ENCODE measurements at places on chromosomes 16 and 17.

DNA sequence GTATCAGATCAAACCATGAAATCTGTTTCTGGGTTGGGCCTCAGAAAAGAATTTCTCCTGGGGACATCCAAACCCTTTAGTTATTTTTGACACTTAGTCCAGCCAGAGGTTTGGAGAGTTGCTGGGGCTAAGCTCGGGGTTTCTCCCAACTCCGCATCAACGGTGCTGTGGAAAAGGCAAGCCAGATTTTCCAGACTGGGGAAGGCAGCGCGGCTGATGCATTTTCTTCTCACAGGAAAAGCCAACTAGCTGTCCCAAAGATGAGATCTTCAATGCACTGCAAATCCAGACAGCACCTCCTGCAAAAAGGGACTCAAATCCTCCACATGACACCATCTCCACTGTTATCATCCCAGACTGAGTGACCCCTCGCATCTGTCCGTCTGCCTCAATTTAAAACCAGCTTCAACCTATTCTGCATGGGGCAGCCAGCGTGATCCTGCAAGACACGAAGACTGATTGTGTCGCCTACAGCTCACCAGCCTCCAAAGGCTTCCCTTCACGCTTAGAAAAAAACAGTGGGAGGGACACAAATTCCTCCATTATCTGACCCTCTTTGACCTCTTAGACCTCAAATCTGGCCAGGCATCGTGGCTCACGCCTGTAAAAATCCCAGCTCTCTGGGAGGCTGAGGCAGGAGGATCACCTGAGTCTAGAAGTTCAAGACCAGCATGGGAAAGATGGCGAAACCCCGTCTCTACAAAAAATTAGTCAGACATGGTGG, 62.0 kb downstream of the GAS7 start:
- DNase-seq, result no peak

GRCh38 chr17:40496170-40496569, 5.3 kb downstream of the TNS4 start:
- DNase-seq, result no peak

GRCh38 chr17:82823004-82823403, 16.8 kb downstream of the ZNF750 start:
- no peak for DNase-seq

- peak; percentile 41 for DNase-seq
Observed at GRCh38 chr16:12350945-12351344, 374.4 kb downstream of the SNX29 start.

DNA sequence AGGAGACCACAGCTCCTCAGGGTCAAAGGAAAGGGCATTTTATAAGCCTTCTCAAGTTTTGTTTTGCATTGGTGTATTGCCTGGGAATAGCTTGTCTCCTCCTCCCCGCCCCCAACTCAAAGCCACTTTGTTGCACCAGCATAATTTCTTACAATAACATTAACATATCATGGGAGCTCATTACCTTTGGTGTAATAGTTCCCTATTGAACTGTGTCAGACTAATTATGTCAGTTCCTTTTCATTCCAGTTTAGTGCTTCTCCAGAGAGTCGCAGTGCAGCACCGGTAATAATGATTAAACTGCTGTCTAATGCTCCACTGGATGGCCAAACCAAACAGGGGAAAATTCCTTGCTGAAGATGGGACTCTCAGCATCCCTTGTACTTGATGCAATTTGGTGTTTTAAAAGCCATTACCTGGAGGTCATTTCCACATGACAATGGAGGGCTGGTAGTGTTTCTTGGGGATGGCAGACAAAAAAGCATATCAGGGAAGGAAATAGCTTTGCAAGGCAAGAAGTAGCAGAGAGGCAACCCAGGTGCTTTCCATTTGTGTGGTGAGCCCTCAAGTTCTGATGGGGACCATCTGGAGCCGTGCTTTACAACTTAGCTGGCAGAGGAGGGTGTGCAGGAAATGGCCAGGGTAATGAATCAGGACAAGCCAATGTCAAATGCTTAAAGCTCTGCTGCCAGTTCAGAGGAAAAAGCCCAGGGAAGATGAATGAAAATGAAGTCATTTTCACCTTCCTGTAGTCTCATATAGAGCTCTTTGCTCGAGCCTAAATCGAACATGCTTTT, 91.5 kb upstream of the NLRP1 start:
- no peak for DNase-seq

DNA sequence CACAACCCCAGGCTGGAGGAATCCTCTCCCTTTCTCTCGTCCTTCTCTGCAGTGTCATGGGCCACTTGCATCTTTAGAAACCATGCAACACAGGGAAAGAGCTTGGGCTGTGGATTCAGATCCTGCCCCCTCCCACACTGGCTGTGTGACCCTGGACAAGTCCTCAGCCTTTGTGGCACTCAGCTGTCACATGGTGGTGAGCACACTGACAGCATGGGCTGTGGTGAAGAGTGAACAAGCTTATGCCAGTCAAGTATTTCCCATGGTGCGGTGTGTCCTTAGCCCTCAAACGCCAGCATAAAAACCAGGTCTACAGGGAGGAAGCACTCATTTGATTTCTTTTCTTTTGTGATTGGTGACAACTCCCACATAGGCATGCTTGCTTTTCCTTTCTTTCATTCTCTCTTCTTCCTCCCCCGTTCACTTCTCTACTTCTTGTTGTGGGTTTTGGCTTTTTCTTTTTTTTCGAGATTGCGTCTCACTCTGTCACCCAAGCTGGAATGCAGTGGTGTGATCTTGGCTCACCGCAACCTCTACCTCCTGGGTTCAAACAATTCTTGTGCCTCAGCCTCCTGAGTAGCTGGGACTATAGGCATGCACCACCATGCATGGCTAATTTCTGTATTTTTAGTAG, 314.2 kb downstream of the CPPED1 start:
- no peak for DNase-seq

- DNase-seq, result no peak
Observed at GRCh38 chr17:63949576-63950250, 17.6 kb upstream of the CD79B start.

DNA sequence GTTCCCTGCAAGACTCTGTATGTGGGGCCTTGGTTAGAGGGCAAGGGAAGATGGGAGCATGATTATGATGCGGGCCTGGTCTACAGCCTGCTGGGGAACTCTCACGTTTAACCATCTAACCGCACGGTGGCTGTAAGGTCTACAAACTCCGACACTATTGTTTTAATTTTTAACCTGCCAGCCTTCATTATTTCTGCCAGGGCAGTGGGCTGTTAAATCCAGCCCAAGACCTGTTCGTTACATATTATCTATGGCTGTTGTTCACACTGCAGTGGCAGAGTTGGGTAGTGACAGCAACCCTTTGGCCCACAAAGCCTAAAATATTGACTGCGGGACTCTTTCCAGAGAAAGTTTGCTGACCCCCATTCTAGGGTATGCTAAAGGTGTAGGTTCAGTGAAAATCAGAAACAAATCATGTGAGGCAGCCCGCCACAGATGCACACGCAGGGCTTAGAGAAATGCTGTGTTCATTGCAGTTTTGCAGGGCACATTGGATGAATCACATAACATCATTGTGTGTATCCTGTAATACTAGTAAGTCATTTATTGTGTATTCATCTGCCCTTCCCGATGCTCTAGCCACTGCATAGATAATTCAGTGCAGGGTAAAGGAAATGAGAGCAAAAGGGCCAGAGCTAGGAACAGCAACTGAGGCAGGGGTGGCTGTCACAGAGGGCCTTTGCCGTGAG, 14.3 kb downstream of the SNX29 start:
- no peak for DNase-seq

- no peak for DNase-seq
Observed at GRCh38 chr17:34133350-34133749, 121.7 kb upstream of the CCL2 start.

DNA sequence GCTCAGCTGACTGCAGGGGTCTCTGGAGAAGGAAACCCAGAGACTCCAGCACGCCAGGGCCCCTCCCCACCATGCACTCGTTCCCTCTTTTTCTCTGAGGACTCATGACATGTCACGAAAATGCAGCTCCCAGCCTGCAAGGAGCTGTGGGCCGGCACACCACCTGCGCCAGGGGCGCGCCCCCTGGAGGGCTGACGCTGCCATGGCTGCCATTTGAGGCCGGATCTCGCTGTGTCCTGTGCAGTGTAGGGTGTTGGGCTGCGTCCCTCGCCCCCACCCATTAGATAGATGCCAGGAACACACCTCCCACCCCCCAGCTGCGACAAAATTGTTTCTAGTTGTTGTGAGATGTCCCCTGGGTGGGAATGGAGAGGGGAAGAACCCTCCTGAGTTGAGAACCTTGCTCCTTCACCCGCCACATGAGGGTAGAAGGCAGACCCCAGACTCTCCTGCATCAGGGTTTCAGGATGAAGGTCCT, 8.2 kb downstream of the SYNGR2 start:
- peak; percentile 83 for DNase-seq

DNA sequence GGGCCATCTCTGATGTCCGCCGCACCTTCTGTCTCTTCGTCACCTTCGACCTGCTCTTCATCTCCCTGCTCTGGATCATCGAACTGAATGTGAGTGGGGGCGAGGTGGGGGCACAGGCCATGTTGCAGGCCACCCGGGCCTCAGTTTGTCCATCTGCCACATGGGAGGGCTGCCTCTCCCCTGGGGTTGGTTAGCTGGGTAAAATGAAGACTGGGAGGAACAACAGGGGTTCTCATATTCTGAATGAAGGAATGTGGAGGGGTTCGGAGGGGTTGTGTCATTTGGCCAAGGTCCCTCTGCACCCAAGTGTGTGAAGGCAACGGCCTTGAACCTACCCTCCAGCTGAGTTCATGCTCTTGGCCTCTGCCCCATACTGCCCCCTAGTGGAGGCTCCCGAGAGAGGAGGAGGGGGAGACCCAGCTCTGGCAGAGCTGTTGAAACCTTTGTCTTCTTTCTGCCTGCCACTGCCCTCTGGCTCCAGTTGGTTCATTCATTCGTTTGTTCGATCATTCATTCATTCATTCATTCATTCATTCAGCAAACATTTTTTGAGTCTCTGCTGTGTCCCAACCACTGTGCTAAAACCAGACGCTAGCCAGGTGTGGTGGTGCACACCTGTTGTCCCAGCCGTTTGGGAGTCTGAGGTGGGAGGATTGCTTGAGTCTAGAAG, 11.4 kb upstream of the TCAP start:
- peak; percentile 90 for DNase-seq

DNA sequence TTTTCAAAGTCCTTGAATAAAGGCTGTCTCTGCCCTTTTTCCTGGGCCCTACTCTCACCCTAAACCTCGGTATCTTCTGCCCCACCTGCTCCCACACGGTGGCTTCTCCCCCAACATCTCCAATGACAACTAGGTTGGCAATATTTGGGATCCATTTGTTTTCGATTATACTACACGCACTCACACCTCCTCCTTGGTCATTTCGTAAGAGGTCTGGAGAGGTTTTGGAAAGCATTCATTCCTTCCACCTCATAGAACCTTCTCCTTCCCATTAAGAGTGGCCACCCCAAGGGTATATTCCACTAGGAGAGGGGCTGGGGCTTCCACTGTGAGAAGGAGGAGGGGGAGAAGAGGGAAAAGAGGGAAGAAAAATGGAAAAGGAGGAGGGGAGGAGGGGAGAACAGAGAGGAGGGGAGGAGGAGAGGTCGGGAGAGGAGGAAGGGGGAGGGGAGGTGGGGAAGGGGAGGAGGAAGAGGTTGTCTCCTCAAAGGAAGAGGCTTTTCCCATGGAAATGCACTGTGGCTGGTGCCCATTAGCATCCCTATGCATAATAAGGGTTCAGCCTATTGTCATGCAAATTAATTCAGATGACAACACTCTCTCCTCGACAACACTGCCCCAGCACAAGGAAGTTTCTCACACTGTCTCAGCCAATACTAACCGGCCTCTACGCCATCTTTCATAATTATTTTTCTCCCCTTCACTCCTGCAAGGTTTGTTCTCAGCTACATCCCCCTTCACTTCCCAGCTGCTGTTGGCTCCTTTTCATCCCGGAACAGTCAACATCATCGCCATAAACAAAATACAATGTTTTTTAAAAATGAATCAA, 30.0 kb downstream of the SOX9 start:
- DNase-seq, result no peak

DNA sequence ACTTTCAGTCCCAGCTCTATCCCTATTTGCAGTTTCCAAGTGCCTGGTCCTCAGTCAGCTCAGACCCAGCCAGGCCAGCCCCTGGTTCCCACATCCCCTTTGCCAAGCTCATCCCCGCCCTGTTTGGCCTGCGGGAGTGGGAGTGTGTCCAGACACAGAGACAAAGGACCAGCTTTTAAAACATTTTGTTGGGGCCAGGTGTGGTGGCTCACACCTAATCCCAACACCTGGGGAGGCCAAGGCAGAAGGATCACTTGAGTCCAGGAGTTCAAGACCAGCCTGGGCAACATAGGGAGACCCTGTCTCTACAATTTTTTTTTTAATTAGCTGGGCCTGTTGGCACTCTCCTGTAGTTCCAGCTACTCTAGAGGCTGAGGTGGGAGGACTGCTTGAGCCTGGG, 1.7 kb downstream of the STH start:
- DNase-seq, result no peak

DNA sequence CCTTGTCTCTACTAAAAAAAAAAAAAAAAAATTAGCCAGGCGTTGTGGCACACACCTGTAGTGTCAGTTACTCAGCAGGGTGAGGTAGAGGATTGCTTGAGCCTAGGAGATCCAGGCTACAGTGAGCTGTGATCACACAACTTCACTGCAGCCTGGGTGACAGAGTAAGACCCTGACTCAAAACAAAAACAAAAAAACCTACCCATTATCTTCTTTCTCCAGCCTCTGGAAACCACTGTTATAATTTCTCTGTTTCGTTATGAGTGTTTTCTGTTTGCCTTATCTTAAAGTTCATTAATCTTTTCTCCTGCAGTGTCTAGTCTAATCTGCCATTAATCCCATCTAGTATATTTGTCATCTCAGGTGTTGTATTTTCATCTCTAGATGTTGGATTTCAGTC, 18.6 kb upstream of the CLTC start:
- no peak for DNase-seq

DNA sequence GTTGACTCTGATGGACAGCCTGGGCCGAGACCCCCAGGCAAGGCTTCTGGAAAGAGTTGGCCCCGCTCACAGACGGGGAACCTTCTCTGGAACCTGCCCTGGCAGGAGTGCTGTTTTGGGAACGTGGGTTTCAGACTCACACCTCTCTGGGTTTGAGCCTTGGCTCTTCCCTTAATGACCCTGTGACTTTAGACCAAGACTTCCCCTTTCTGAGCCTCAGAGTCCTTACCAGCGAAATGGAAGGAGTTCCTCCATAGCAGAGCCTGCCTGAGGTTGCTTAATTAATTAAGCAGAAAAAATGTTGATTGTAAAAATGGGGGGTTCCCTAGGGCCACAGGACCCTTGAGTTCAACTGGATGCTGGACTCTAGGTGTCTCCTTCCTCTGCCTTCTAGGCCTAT, 408.2 kb downstream of the SEC14L1 start:
- peak; percentile 65 for DNase-seq

DNA sequence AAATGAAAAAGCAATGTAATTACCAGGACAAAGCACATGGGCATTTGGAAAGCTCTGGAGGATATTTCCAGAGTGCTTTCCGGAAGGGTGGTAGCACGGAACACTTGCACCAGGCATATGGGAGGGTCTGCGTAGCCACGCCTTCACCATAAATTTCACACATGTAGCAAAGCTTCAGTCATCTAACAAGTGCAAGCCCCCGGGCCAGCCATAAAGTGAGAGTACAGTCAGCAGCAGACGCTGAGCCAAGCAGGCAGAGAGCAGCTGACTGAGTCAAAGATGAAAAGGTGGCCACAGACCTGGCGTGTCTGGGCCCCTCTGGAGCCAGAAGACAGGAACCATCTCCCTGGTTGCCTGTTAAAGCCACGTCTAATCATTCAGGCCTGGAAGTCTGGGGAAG, 130.6 kb downstream of the SEC14L1 start:
- DNase-seq, result no peak

All from hematopoietic multipotent progenitor cell treated with erythropoietin and hydrocortisone succinate and interleukin-3 and kit ligand, for 6 days (in vitro differentiated cells).